ENCODE measurements at places on chromosomes 1 and 21.

DNA sequence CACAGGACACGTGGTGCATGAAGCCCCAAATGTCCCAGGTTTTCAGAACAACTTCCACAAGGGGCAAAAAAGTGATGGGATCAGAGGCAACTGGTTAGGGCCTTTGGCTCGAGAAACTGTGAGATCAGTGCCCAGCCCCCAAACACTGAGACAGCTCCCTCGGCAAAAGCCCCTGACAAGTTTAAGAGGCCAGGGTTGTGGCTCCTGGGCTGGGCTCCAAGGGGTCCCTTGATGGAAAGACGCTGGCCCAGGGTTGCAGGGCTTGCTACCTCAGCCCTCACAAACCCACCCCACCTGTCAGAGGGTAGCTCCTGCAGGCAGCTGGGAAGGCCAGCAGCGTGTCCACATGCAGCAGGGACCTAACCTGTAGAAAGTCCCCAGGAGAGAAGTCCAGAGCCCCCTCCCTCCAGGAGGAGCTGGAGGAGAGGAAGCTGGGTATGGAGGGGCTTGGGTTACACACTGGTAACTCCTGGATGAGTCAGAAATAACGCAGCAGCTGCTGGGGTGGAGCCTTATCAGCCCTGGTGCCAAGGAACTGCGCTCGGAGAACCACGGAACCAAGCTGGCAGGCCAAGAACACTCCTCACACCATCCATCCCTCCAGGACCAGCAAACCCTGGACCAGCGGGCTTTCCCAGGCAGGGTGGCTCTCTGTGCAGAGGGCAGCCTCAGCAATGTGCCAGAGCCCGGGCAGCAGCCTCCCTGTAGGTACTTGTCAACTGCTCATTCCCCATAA, 37.5 kb downstream of the CTNNBIP1 start:
- no peak for DNase-seq

DNA sequence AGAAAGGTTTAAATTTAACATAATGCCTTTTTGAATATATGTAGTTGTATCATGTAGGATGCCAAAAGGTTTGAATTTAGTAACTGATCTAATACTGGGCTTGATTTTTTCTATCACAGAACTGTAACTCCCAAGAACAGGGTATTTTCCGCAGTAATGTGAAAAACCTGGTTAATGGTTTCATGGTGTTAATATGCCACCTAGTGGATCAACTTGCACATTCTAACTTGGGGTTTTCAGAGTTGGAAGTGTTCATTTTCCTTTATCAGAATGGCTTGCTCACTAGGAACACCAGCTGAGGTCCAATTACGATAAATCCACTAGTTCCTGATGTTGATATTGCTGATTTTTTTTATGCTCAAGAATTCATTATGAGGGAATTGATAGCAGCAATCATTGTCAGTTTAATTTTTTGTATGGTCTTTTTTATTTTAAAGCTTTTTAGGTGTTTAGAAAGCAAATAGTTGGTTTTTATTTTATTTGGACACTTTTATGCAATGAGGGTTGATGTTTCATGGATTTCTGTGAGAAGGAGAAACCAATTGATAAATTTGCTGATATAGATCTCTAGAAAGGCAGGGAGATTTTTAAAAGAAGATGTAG, 157.2 kb downstream of the PLA2G4A start:
- peak; percentile 88 for DNase-seq

- DNase-seq: no peak
Measured at GRCh38 chr1:246549665-246550064, 16.4 kb downstream of the TFB2M start.

DNA sequence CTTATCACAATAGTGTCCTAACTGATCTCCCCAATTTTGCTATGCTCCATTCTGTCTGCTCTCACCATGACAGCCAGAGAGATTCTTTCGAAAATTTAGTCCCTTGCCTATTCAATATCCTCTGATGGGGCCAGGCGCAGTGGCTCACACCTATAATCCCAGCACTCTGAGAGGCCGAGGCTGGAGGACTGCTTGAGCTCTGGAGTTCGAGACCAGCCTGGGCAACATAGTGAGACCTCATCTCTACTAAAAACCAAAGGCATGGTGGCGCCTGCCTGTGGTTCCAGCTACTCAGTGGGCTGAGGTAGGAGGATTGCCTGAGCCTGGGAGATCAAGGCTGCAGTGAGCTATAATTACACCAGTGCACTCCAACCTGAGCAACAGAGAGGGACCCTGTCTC, 16.1 kb upstream of the PDZK1IP1 start:
- DNase-seq: no peak

DNA sequence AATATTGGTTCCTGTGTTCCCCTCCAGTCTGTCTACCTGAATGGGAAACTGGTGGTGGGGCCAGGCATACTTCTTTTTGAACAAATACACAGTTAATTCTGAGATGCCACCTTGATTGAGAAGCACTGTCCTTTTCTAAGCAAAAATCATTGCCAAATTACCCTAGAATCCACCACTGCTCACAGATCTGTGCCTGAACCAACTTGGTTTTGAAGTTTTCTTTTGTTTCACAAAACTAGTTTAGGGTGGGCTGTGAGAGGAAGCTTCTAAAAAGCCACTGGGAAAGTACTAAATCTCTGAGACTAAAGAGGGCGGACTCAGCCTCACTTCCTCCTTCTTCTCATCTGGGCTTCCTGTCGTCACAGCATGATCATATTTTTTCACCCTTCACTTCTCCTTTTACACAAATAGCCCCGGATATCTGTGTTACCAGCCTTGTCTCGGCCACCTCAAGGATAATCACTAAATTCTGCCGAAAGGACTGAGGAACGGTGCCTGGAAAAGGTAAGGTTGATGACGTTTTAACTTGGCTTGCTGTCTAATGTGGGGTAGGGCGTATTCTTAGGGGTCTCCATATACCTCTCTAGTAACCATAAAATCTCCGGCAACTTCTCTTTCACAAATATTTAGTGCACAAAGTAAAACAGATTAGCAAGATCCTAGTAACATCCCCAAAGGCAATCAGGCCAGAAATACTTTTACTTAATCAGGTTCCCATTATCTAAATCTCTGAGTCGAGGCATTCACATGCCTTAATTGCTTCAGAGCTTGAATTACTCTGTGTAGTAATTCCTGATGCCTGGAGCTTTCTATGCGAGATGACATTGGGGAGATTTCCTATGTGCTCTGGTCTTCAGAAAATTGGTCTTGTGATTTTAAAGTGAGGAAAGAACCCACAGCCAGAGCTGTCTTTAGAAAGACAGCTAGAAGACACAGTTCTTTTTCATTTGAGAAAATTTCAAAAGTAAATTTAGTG, at the start of gene CD53:
CD53 (plus strand) TSS at position 404 of the 976 bp plus-strand sequence. CDS start 18,261 bp downstream, outside the sequence.
- no peak for DNase-seq

- peak; percentile 53 for DNase-seq
Measured at GRCh38 chr1:58769809-58770320, 14.0 kb downstream of the JUN start.

- peak; percentile 77 for DNase-seq
Measured at GRCh38 chr1:150165622-150166612, 16.2 kb downstream of the PLEKHO1 start.

DNA sequence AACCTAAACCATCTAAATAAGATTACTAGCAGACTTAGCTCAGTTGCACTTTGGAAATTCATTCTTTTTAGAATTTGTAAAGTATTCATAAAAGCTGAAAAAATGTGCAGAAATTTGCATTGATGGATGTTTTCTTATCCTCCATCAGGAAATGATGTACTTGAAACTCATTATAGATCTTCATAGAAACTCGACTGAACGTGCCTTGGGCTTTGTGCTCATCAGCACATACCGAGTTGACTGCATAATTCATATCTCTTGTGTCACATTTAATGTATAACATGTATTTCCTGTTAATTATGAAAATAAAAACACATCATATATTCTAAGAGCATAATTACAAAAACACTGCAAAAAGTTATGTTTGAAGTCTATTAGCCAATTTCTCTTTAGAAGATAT, 290.9 kb upstream of the NR5A2 start:
- no peak for DNase-seq

GRCh38 chr21:46323227-46323709, 402 bp downstream of the C21orf58 start:
- no peak for DNase-seq

DNA sequence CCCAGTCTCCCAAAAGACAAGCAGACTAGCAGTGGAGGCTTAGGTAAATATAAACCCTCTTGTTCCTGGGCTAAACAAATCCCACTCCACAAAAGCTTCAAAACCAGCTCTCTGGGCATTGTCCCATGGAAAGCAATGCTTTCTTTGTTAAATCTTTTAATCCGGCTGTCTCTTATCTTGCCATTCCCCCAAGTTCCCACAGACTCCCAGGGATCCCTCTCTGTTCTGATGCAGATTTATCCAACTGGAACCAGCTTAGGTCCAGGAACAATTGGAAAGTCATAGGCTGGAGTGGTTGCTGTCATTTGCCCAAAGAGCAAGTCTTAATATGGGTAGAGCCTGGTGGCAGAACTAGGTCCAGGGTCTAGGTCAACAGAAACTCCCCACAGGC, 110.1 kb upstream of the ATP1A1 start:
- DNase-seq: no peak

- DNase-seq: peak; percentile 95
Measured at GRCh38 chr1:6624710-6625583, at the start of gene THAP3. Gene THAP3 (plus strand): TSS chr1:6624868. CDS start chr1:6625219, 351 bp downstream.

DNA sequence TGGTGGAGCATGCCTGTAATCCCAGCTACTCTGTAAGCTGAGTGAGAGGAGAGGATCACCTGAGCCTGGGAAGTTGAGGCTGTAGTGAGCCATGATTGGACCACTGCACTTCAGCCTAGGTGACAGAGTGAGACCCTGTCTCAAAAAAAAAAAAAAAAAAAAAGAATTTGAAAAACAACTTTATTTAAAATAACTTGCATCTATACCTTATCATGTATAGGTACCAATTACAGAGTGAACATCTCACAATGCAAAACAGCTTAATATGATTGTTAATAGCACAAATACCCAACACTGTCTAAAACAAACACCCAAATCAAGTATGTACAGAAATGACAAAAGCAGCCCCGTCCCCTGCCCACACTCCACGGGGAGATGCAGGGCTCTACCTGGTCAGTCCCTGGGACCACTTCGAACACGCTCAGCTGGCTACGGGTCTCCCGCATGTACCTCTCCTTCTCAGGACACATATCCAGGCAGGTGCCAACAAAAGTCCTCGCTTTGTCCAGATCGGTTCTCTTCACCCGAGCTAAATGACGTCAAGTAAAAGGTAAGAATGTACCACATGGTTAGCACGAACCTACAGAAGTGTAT, 10.5 kb downstream of the MCM3AP start:
- DNase-seq: no peak

GRCh38 chr1:11151826-11152612, 37.1 kb upstream of the ANGPTL7 start:
- DNase-seq: peak; percentile 27
